Stimulated activated CD8-positive, alpha-beta memory T cell treated with anti-CD3 and anti-CD28 coated beads, Interleukin-4, amount 100 ng/mL, for 48 hours (primary cell): ENCODE measurements at places on chromosomes 3 and 15.

DNA sequence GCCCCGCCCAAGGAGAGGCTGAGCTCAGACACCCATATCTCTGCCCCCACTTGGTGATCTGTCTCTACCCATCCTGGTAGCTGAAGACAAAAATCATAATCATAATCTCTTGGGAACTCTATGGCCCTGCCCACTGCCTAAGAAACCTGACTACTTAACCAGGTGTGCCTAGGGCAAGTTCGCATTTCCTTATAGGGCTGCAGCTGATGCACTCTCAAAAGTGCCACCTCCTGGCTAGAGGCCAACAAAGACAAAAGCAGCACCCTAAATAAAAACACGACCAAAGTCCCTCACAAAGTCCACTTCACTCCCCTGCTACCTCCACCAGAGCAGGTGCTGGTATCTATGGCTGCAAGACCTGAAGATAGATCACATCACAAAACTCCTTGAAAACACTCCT is 250.4 kb upstream of the SLITRK3 start:
- no peak for DNase-seq

- no peak for DNase-seq
These were observed 37.8 kb downstream of the SLC27A2 start for GRCh38 chr15:50219820-50220219.

DNA sequence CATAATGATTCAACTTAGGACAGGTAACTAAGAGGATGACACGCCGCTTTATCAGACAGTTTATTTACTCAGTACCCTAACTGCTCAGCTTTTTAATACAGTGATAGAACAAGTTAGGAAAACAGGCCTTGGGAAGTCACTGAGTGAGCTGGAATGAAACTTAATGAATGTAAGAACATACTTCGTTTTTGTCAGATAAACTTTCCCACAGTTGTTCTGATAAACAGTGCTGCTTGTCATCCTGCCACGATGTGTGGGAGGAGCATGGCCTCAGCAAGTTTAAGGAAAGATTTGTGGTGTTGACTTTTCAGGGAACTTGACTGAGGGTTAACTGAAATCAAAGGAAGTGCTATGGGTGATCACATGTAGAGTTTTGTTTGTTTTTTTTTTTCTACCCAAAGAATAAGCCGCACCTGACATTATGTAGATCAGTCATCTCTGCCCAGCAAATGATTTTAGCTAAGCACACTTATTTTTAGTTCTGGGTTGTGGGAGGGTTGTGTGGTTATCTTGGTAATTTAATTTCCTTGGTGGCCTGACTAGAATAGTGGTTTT is 5.6 kb upstream of the P2RY14 start:
- no peak for DNase-seq

- no peak for DNase-seq
These were observed 84.3 kb upstream of the ZNF385D start for GRCh38 chr3:21835264-21835663.

DNA sequence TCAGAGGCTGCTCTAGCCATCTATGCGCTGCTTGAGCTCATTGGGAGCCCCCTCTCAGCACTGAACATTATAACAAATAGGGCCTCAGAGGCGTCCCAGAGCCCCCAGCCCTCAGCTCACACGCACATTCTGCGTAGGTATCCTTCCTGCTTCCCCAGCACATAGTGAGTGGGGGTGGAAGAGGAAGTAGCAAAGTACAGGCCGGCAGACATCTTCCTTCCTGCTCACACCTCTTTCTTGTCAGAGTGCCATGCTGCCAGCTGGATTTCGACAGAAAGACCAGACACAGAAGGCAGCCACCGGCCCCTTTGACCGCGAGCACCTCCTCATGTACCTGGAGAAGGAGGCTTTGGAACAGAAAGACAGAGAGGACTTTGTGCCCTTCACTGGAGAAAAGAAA is 16.6 kb downstream of the TMOD2 start:
- DNase-seq: no peak

- no peak for DNase-seq
These were observed 34.4 kb downstream of the PSMD6 start for GRCh38 chr3:63988943-63989342.

- no peak for DNase-seq
These were observed 107.5 kb upstream of the ARHGEF26 start for GRCh38 chr3:154013736-154014135.

GRCh38 chr15:72077950-72078349 is 40.0 kb downstream of the MYO9A start:
- no peak for DNase-seq

- no peak for DNase-seq
These were observed 903.6 kb downstream of the VGLL3 start for GRCh38 chr3:86087160-86087871.

GRCh38 chr3:52121464-52121805 is 32.8 kb downstream of the POC1A start:
- DNase-seq: no peak

DNA sequence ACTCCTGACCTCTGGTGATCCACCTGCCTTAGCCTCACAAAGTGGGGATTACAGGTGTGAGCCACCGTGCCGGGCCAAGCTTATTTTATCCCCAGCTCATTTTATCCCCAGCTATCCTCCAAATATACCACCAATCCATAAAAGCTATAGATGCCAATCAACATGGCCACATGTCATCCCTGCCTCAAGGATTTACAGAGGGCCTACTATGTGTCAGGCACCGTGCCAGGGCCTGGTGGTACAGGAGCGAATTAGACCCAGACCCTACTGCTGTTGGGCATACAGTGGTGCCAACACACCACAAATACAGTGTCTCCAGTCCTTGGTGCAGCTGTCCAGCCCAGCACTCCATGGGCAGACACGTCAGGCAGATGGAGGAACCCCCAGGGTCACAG is 73.4 kb downstream of the SCN5A start:
- peak; percentile 17 for DNase-seq

DNA sequence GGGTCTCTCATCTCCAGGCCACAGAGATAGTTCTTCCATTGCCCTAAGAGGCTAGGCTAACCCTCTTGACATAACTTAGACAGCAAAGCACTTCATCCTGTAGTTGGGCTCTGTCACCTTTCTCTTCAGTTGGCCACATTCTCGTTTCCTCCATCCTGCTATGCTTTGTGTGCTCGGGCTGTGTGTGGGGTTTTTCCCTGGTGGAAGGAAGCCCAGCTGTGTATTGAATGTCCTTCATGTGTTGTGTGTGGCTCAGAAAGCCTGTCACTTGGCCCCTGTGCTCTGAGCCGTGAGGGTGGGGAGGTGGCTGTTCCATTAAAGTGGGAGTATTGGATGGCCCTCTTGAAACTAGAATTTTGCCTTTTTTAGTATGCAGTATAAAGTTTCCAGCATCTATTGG is 8.8 kb upstream of the EXOG start:
- DNase-seq: no peak

- DNase-seq: no peak
These were observed 32.6 kb upstream of the SHC4 start for GRCh38 chr15:48996276-48996675.

DNA sequence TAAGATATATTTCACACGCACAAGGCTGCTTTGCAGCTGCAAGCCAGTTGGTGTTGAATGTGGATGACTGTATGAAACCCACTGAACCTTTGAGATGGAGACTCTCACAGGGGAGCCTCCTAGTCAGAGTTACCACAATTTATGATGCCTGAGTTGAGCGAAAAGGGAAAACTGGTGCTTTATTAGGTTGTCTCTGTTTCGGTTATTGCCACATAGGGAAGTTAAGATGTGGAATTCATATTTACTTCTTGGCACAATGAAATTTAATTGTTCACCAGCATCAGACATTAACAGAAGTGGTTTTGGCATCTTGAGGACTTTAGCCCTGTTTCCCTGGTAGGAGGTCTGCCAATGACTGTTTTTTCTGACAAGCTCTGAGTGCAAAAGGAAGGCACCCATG is 358.2 kb downstream of the SQOR start:
- DNase-seq: no peak

DNA sequence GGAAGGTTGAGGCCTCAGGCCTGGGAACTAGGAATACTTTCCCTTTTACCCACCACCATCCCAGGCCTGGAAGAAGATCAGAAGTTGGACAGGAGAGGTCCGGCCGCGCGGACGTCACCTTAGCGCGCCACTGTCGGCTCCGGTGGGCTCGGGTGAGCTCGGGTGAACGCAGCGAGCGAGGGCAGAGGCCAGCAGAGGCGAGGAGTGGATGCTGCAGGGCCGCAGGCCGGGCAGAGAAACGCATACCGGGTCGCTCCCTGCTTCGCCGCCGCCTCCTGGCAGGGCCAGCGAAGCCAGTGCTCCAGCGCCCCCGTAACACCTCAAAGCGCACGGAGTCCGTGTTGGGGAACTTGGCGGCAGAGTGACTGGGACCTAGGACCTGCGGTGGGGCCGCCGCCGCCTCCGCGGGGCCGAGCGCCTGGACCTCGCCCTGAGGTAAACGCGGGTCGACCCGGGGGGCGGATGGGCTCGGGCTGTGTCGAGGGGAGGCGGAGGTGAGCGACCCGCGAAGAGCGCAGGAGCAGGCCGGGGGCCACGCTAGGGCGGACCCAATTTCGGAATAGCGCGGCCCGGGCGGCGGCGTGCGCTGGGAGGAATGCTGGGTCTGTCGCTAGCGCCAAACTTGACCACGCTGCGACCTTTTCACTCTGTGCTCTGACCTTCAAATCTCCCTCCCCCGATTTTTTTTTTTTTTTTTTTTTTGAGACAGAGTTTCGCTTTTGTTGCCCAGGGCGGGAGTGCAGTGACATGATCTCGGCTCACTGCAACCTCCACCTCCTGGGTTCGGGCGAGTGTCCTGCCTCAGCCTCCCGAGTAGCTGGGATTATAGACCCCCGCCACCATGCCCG is 1.6 kb downstream of the CYP11A1 start:
- DNase-seq: peak; percentile 54

DNA sequence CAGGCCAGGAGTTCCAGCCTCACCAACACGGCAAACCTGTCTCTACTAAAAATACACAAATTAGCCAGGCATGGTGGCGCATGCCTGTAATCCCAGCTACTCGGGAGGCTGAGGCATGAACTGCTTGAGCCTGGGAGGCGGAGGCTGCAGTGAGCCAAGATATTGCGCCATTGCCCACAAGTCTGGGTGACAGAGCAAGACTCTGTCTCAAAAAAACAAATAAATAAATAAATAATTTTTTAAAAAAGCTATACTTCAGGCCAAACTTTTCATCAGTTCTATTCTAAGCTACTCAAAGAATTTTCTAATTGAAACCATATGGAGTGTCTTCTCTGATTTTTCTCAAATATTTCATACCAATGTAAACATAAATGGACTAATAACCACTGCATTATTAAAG is 43.5 kb downstream of the PHC3 start:
- no peak for DNase-seq

DNA sequence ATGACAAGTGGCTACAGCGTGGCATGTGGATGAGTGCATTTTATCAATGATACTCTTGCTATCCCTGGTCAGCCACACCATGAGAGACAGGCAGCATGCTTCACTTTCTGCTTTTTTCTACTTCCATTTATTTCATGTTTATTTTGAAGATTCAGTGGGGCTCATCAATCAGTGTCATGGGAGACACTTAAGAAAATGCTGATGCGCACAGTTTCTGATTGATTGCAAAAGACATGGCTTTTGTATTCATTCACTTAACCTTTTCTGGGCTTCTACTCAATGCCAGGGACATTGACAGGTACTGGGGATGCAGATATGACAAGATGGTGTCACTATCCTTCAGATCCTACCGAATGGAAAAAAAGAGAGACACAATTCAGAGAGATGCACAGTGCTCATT is 50.9 kb upstream of the CFAP161 start:
- no peak for DNase-seq

- no peak for DNase-seq
These were observed 27.7 kb upstream of the HYKK start for GRCh38 chr15:78479650-78480049.

GRCh38 chr3:139642996-139643395 is 34.8 kb downstream of the NMNAT3 start:
- no peak for DNase-seq

GRCh38 chr3:71559578-71560162 is 23.9 kb downstream of the FOXP1 start:
- DNase-seq: no peak

DNA sequence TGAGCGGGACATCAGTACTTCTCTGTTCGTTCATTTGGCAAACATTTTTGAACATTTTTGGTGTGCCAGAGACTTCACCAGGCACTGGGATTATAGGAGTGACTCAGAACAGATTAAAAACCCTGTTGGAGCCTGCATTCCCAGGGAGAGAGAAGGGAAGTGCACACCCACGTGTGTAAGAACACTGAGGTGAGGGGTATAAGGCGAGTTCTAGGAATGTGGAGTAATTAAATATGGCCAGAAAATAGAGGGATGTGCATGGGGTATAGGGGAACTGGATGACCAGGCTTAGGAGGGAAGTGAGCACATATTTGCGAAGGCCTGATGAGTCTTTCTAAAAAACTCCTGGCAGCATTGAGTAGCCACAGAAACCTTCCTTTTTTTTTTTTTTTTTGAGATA is 401.2 kb upstream of the C2CD4B start:
- no peak for DNase-seq

- DNase-seq: no peak
These were observed 682.1 kb upstream of the CFAP20DC start for GRCh38 chr3:59731943-59732342.

DNA sequence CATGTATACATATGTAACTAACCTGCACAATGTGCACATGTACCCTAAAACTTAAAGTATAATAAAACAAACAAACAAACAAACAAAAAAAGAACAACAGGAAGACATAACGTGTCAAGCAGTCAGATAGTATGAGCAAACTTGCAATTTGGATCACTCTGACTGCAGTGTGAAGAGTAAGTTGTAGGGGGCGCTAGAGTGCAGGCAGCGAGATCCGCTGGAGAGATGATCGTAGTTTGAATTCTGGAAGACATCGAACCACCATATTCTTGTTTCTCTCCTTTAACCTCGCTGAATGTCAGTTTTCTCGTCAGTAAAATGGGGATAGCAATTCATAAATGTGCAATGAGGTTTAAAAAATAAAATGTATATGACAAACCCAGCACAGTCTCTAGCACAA is 165.2 kb upstream of the LMCD1 start:
- no peak for DNase-seq

DNA sequence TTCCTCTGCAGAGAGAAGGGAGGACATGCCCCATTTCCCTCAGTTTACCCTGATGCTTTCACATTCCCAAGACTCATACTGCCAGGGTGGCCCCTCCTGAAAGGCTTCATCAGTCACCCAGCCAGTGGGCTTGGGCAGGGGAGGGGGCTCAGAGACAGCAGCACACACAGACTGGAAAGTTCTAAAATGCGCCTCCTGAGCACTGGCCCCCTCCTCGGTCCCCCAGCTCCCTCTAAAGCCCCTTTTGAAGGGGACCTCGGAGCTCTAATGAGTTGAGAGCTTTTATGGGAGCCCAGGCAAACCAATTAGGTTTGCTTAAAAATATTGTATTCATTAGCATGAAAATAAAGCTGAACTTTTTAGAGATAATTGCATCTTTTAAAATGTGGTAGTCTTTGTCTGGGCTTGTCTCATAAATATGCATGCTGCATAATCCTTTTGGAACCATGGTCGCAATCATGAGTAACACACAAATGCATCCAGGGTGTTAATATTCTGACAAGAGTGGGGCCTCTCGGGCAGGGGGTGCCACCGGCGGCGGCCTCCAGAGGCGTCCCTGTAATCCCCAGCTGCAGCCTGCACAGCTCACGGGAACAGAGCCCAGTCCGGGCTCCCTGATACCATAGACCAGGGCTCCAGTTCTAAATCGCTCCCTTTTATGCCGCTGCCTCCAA is 78.5 kb downstream of the RPLP1 start:
- no peak for DNase-seq

GRCh38 chr15:23854203-23854911 is 167.3 kb upstream of the NDN start:
- DNase-seq: no peak
